ENCODE measurements at places on chromosomes 4 and X.

DNA sequence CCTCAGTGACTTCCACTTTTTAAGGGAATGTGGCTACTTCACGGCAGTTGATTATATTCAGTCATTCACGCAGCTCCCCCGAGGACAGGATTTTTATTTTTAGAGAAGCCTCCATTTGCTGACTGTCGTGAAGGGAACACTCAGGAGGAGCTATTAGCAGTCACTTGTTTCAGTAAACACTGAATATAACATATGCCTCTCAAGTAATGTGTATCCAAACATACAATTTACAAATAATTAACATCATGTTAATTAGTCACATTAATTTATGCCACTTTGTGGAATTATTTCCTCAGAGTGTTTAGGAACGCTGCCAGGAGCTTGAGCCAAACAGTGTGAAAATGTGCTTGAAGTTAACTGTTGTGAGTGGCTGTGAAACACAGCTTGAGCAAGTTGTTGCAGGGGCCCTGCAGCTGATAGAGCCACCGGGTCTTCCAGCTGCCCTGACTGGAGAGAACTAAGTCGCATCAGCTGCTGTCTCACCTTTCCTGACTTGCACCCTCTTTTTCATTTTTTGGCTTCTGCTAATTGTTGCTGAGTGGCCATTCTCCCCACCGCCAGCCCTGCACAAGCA, 245.6 kb downstream of the LDB2 start:
- DNase-seq = no peak

DNA sequence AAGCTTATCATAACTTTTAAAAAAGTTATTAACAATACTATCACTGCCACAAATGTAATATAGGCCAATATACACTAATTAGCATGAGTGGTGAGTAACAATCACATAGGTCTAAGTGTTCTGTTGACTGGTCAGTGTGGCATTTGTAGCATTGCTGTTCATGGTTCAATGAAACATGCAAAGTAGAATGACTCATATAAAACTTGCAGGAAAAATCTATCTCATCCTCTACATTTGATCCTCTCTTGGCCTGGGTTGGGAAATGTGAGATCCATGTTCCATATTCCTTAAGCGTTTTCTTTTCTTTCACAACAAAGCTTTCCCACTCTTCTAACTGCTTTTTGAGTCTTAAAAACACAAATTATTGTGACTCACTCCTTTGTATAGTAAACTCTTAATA, 1418.7 kb downstream of the FSTL5 start:
- no peak for DNase-seq

DNA sequence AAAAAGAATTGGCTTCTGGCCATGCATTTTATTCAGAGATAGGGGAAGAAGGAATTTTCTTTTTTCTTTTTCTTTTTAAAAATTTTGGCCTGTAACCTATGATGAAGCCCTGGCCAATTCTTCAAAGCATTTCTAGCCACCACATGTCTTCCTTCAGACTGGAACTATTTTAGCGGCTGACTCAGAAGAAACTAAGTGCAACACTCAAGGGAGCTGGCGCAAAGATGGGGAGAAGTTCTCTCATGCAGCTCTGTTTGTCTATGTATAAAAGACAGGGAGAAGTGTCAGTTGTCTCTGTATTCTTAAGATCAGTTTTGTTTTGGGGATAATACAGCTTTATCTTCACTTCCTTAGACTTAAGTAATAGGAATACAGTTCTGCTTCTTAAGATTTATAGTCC, 46.1 kb downstream of the MBNL3 start:
- DNase-seq = no peak

GRCh38 chr4:68176500-68176899, 46.8 kb upstream of the TMPRSS11F start:
- peak; percentile 17 for DNase-seq

DNA sequence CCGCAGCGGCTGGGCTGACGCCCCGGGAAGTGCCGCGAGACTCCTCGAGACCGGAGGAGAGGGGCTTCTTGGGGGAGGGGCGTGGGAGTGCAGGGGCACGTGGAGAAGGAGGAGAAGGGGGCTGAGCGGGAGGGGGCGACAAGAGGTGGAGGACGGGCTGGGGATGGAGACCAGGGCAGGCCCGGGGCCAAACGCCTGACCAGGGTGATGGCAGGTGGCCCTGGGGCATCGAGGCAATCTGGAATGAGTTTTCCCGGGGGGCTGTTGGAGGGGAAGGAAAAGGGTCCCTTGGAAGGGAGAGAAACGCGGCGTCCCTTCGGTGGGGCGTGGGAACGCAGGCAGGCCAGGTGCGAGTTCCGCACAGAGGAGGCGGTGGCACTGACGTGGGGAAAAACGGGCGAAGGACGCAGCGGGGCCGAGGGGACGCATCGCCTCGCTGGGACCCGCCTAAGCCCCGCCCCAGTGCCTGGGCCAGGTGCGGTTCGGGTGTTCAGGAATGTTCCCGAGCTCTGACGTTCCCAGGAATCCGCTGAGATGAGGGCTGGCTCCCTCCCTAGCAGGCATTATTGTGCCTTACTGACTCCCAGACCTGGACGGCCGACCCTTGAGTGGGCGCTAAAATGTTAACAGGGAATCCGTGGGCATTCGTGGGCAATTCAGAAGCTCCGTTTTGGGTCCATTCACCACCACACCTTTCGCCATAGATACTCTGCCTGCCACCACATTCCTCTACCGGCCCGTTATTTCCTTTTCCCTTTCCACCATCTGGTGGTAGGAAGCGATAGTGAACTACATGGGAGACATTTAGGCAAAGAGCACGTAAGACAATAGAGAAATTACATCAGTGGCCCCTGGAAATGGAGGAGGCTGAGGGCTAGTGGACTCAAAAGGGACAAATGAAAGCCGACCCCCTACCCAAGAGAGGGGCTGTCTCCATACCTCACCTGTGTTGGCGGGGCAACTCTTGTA, 795 bp upstream of the SH3KBP1 start:
- DNase-seq = peak; percentile 57

GRCh38 chrX:96611619-96612362, 72.9 kb upstream of the DIAPH2 start:
- DNase-seq = no peak

Measured in bone marrow (tissue), 2 donors.